ENCODE measurements at places on chromosomes 13 and 19.

DNA sequence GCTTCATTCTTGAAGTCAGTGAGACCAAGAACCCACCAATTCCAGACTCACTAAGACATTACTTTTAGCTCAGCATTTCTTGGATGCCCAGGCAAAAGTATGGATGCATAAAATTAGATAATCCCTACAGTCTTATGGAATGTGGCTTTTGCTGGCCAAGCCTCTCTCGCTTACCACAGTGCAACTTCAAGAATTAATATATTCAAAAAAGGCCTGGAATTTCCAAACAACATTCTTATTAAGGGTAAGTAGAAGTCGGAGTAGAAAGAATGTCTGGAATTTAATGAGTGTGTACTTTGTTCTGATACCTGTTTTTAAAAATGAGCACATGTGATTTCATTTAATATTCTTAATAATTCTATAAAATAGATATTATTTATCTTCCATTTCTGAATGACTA, 302.4 kb upstream of the TMTC4 start:
- DNase-seq: no peak

DNA sequence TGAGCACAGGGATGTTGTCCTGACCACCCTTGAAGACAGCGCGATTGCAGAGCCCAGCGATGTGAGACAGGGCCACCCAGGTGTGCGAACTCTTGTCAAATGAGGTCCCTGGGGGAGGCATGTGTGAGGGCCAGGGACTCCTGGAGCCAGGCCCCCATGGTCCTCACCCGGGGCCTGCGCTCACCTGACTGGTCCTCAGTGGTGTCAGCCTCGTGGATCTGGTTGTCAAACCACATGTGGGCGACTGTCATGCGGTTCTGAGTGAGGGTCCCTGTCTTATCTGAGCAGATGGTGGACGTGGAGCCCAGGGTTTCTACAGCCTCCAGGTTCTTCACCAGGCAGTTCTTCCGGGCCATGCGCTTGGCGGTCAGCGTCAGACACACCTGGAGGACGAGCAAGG, 12.3 kb downstream of the ATP1A3 start:
- DNase-seq: no peak

GRCh38 chr13:24610956-24611355, 69.3 kb upstream of the ATP12A start:
- no peak for DNase-seq

DNA sequence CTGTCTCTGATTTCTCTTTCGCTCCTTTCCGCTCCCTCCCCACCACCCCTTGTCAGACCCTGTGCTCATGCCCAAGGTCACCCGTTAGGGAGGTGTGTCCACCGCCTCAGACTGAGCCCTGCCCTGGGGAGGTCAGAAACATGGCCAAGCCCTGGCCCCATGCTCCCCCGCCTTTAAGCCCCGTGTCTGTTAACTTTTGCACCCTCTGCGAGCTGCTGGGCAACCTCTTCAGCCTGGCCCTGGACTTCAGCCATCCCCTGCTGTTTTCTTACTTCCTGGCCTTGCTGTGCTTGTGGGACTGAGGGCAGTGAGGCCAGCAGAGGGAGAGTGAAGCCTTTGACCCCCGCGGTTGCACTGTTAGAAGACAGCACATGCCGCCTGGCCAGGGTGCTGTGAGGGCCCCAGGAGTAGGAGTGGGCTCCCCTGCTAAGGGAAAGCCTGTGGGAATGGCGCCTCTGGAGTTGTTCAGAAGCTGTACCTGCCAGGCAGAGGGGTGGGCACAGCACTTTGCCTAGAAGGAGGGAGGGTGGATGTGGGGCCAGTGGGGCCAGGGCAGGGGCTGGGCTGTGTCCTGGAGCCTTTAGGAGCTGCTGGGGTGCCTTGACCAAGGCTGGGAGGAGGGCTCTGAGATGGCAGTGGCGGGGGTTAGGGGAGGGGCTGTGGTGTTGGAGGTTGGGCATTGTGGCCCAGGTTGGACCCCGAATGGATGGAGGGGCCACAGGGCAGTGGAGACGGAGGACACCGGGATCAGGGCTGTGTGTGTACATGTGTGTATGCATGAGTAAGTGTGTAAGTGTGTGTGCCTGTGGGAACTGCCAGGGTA, 7.9 kb downstream of the UPF1 start:
- no peak for DNase-seq

- no peak for DNase-seq
These were observed 102.0 kb downstream of the ATP11A start for GRCh38 chr13:112791663-112792440.

GRCh38 chr19:46821512-46822409, 28.9 kb downstream of the AP2S1 start:
- DNase-seq: peak; percentile 12

DNA sequence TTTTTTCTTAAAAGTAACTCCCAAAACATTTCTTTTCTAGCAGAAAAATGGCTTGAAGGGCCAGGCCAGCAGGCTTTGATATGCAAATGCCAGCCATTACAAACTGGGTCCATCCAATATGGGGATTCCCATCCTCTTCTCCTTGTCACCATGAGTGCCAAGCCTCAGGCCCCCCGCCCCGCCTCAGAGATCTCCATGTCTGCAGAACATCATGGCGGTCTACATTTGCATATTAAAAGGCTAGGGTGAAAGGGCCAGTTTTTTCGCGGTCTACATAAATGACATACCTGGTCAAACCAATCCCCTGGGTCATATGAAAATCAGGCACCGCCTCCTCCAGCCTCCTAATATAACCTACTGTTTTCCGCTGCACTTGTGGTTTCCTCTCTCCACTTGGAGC, 1327.6 kb downstream of the UQCRFS1 start:
- no peak for DNase-seq

DNA sequence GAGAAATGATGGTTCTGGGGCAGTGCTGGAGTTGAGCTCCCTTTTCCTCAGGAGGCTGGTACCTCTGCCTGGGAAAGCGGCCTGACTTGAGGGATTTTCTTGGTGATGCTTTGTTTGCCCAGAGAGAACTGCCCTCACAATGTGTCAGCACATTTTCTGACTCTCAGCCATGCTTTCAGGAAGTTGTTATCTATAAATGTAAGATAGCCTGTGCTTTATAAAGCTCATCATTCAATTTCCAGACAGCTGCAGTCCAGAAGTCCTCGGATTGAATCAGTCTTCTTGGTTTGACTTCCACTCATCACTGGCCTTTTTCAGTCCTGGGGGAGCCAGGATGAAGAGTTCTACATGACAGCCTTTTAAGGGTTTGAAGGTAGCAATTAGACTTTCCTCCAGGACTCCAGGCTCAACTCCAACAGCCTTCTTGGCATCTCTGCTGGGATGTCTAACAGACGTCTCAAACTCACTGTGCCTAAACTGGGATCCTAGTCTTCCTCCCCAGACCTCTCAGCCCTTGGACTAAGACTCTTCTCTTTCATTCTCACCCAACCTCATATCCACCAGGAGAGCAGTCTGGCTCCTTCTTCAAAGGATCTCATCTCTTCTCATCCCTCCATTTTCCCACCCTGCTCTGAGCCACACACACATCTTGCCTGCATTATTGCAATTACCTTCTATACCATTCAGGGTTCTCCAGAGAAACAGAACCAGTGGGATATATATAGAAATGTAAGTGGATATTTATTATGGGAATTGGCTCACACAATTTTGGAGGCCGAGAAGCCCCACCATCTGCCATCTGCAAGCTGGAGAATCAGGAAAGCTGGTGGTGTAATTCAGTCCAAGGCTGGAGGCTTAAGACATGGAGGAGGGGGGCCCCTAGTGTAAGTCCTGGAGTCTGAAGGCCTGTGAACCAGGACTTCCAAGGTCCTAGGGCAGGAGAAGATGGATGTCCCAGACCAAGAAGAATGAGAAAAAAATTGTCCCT, 13.1 kb downstream of the ERICH6B start:
- DNase-seq: no peak

- no peak for DNase-seq
These were observed 1.2 kb downstream of the PSPC1 start for GRCh38 chr13:19781526-19781925.

- no peak for DNase-seq
These were observed 19.1 kb downstream of the ELL start for GRCh38 chr19:18502638-18503294.

GRCh38 chr19:18444513-18444912, 6.6 kb upstream of the ISYNA1 start:
- DNase-seq: no peak

GRCh38 chr13:113916330-113916815, 52.5 kb upstream of the GAS6 start:
- no peak for DNase-seq

DNA sequence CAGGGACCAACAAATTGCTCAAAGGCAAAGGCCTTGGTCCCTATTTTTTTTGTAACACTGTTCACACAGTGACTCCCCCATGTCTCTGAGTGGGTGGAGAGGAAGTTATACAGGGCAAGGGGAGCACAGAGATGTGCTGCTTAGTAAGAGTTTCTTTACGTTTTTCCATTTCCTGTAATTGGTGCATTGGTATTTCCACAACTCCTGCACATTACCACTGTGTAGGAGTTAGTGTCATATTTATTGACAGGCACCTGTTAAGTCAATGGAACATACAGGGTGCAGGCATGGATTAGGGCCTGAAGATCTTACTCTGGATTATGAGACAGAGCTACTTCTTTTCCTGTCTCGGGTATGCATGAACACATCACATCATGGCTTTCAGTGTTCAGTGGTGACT, 45.2 kb downstream of the SOX21 start:
- DNase-seq: no peak

DNA sequence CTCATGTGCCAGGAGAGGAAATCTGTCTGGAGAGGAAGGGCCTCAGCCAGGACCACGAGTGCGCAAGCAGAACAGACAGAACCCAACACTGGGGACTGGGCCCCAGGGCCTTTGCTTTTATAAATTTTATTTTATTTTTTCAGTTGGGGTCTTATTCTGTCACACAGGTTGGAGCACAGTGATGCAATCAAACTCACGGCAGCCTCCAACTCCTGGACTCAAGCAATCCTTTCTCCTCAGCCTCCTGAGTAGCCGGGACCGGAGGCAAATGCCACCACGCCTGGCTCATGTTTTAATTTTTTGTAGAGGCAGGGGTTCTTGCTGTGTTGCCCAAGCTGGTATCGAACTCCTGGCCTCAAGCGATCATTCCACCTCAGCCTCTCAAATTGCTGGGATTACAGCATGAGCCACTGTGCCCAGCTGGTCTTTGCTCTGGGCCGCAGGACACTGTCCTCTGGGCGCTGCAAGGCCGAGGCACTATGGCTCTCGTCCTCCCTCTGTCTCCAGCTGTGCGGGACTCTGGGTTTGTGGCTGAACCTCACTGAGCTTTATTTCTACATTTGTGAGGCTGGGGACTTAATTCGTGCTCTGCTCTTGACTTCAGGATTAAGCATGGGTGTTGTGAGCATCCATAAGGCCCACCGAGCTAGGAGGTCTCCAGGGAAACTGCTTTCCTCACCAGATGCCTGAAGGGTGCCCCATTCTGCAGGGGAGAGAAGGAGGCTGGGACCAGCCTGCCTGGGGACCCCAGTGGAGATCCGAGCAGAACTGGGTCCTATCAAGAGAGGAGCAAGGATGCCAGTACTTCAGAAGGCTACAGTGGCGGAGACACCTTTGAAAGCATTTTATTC, 144.2 kb upstream of the VSTM2B start:
- DNase-seq: no peak

- no peak for DNase-seq
These were observed 485.7 kb downstream of the FOXO1 start for GRCh38 chr13:40180776-40181175.

DNA sequence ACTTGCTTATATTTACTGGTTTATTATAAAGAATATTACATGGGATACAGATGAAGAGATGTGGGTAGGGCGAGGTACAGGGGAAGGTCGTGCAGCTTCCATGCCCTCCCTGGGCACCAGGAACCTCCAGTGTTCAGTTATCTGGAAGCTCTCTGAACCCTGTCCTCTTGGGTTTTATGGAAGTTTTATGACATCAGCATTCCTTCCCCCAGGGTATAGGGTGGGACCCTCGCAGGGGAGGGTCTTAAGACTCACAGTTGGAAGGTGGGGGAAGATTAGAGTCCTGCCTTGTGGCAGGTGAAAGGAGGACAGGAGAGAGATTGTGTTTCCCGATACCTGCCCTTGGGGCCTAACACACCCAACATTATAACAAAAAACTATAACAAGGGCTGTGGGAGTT, 71.8 kb upstream of the NPAS1 start:
- no peak for DNase-seq

GRCh38 chr13:30918662-30919405, 12.8 kb downstream of the MEDAG start:
- no peak for DNase-seq

DNA sequence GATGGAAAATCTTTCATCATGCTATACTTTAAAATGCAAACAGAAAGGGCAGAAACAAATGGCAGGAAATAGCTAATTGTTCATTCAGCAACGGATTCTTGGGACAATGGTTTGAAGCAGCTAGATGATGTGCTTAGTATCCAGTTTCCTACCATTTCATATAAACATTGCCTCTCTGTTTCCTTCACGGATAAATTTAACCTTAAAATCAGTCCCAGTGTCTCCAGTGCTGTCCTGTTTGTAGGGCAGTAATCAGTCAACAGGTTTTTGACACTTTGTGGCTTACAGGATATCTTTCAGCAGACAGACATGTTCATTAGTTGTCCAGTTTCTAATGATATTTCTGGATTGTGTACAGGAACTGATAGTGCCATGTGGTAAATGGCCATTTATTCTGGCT, 24.7 kb upstream of the RB1 start:
- no peak for DNase-seq

- no peak for DNase-seq
These were observed 207.2 kb downstream of the SPRY2 start for GRCh38 chr13:80133631-80134261.

GRCh38 chr13:98439896-98440295, 137.0 kb downstream of the STK24 start:
- DNase-seq: no peak

All from stimulated activated CD4-positive, alpha-beta T cell treated with anti-CD3 and anti-CD28 coated beads, TNF-alpha, amount 100 ng/mL, for 1 hour (primary cell).